ENCODE measurements at places on chromosomes 3 and 15.
A peak's percentile ranks its signal among the peaks of the same experiment; 100 is the strongest.

DNA sequence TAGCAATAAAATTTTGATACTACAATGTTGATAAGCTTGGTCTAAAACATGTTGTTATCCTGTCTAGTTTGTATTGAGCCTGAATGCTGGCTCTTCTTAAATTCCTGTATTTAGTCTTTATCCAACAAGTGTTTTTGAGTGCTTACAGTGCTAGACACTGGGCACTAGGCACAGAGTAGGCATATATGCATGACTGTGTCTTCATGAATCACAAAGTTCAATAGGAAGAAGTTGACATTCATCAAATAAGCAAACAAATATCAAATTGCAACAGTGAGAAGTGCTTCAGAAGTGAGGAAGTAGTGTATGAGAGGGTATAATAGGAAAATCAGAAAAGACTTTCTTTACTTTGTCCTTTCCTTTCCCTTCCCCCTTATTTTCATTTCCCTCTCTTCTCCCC lies 6.8 kb downstream of the CD96 start:
- H3K4me1 ChIP-seq: no peaks in the 10 kb centered on the region
- H3K36me3 ChIP-seq: no peaks in the 10 kb centered on the region
- DNase-seq: no peak
- H3K27me3 ChIP-seq: no peaks in the 10 kb centered on the region

GRCh38 chr3:58008141-58009025 lies at the start of gene FLNB:
TSS of gene FLNB (plus strand) at chr3:58008422. CDS start at chr3:58008565, 143 bp downstream.
- DNase-seq: peak; percentile 53
- no peaks in the 10 kb centered on the region for H3K36me3 ChIP-seq
- H3K27me3 ChIP-seq: no peaks in the 10 kb centered on the region
- H3K4me1 ChIP-seq: peaks cover 35% of the 10 kb centered on the region

DNA sequence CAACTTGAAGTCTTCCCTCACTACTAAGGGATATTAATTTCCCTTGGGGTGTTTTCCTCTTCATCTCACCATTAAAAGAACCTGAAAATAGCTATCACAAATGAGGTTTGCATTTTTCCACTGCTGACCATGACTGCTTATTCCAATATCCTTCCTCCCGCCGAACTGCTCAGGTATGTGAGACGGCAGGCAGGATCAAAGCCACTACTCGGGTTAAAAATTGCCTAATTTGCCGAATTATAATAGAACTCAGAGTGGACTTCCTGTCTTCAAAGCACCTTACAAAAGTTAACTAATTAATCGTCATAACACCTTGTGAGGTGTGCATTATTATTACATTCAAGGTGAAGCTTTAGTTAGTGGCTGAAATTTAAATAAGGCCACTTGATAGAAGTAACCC lies 655.2 kb upstream of the ADAMTS9 start:
- DNase-seq: no peak
- no peak overlapping the region for H3K27ac ChIP-seq
- no peaks in the 10 kb centered on the region for H3K4me1 ChIP-seq
- H3K4me3 ChIP-seq: no peak overlapping the region
- H3K27me3 ChIP-seq: no peaks in the 10 kb centered on the region
- H3K36me3 ChIP-seq: no peaks in the 10 kb centered on the region

DNA sequence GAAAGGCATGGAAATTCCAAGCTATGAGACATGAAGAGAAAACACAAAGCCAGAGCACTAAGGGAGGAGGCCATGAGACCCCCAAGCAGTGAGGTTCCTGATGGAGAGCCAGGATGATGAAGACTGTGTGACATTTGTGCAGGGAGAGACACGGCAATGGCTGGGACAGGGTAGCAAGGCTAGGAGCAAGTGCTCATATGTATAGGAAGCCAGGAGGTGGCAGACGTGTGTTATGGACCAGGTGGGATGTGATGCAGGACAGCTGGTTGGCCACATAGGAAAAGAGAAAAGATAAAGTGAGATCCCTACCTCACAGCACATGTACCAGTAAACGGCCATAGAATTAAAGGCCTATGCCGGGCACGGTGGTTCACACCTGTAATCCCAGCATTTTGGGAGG lies 112.7 kb downstream of the APBA2 start:
- DNase-seq: no peak
- no peaks in the 10 kb centered on the region for H3K27me3 ChIP-seq
- peaks cover 31% of the 10 kb centered on the region for H3K4me1 ChIP-seq
- no peak overlapping the region for H3K27ac ChIP-seq
- no peak overlapping the region for H3K4me3 ChIP-seq

- no peak overlapping the region for H3K27ac ChIP-seq
- H3K36me3 ChIP-seq: peaks cover 10% of the 10 kb centered on the region
- no peak for DNase-seq
- no peak overlapping the region for H3K4me3 ChIP-seq
- peaks cover 14% of the 10 kb centered on the region for H3K4me1 ChIP-seq
These were observed 58.5 kb downstream of the ST8SIA2 start for GRCh38 chr15:92452143-92452542.

GRCh38 chr15:95850837-95851236 lies 479.7 kb upstream of the NR2F2 start:
- no peak overlapping the region for H3K4me3 ChIP-seq
- H3K4me1 ChIP-seq: no peaks in the 10 kb centered on the region
- DNase-seq: no peak
- H3K27me3 ChIP-seq: no peaks in the 10 kb centered on the region

GRCh38 chr3:75171630-75172230 lies 492.4 kb upstream of the FRG2C start:
- DNase-seq: peak; percentile 74
- H3K4me3 ChIP-seq: no peak overlapping the region
- no peak overlapping the region for H3K27ac ChIP-seq

DNA sequence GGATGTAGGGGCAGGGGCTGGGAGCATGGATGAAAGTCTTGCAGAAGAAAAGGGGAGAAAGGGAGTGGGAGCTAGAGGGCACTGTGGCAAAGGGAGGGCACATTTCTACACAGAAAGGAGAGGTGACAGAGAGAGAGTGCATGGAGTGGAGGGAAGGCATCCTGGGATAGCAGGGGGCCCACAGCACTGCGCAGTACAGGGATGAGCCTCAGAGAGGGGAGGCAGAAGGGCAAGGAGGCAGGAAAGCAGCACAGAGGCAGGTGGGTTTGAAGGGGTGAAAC lies 5.4 kb downstream of the STOML1 start:
- no peak overlapping the region for H3K4me3 ChIP-seq
- no peak for DNase-seq
- peaks cover 55% of the 10 kb centered on the region for H3K4me1 ChIP-seq

DNA sequence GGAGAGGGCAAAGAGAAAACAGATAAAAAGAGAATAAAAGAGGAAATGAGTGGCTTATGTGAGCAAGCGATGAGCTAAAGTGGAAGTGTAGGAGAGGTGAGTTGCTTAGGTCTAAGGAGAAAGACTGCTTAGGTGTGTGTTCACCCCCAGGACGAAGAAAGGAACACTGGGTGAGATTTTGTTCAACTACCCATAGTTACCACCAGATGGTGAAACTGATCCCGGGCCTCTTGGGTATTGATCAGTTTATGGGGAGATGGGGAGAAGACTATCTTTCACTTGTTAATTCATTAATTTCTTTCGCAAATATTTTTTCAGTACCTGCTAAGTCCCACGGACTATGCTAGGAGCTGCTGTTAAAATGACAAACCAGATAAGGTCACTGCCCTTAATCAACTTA lies 33.9 kb downstream of the GAP43 start:
- peak overlapping the region; percentile 96 for H3K27ac ChIP-seq
- H3K4me1 ChIP-seq: peaks cover 20% of the 10 kb centered on the region
- H3K36me3 ChIP-seq: no peaks in the 10 kb centered on the region
- H3K27me3 ChIP-seq: no peaks in the 10 kb centered on the region
- DNase-seq: no peak
- H3K4me3 ChIP-seq: no peak overlapping the region

DNA sequence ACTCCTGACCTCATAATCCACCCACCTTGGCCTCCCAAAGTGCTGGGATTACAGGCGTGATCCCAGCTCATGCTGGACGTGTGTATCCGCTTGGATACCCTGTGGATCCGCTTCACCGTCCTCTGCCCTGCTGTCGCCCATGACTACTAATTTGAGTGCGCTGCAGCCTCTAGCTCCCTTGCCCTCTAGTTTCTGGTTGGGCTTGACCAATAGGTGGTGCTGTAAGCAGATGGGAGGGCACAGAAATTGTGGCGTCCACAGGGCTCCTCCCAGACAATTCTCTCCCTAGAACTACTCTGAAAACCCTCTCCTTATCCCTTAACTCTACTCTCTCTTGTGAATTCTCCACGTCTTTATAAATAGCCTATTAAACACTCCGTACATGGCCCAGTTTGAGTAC lies 36.2 kb downstream of the ZPLD1 start:
- no peak for DNase-seq
- no peak overlapping the region for H3K4me3 ChIP-seq
- H3K4me1 ChIP-seq: no peaks in the 10 kb centered on the region
- no peaks in the 10 kb centered on the region for H3K36me3 ChIP-seq
- no peak overlapping the region for H3K27ac ChIP-seq

- H3K36me3 ChIP-seq: no peaks in the 10 kb centered on the region
- no peaks in the 10 kb centered on the region for H3K27me3 ChIP-seq
- peak overlapping the region; percentile 86 for H3K27ac ChIP-seq
- peaks cover 41% of the 10 kb centered on the region for H3K4me1 ChIP-seq
- DNase-seq: peak; percentile 74
These were observed 10.5 kb downstream of the ISG20 start for GRCh38 chr15:88649286-88649733.

GRCh38 chr15:27570746-27571145 lies 528.4 kb downstream of the OCA2 start:
- no peak overlapping the region for H3K4me3 ChIP-seq
- peaks cover 7% of the 10 kb centered on the region for H3K4me1 ChIP-seq
- no peak overlapping the region for H3K27ac ChIP-seq
- H3K27me3 ChIP-seq: no peaks in the 10 kb centered on the region
- DNase-seq: no peak
- no peaks in the 10 kb centered on the region for H3K36me3 ChIP-seq

DNA sequence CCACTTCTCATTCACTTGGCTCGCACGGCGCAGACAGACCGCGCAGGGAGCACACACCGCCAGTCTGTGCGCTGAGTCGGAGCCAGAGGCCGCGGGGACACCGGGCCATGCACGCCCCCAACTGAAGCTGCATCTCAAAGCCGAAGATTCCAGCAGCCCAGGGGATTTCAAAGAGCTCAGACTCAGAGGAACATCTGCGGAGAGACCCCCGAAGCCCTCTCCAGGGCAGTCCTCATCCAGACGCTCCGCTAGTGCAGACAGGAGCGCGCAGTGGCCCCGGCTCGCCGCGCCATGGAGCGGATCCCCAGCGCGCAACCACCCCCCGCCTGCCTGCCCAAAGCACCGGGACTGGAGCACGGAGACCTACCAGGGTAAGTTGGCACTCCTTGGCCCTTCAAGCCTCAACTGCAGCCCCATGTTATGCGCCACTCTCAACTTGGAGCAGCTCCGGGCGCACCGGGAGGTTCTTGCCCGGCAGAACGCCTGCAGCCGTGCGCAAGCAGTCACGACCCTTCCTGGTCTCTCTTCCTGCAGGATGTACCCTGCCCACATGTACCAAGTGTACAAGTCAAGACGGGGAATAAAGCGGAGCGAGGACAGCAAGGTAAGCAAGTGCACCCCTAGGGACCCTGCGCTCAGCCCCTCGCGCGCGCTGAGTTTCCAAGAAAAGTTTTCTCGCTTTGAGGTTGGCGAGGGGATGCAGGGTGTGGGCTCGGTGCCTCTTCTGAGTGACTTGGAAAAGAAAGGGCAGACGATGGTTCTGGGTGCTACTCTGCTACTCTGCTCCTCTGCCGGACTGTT lies at the start of gene BHLHE40:
Gene BHLHE40 (plus strand): TSS at position 10 of the 801 bp plus-strand sequence. CDS start 282 bp downstream, at position 292.
- DNase-seq: peak; percentile 68
- peaks cover 25% of the 10 kb centered on the region for H3K27me3 ChIP-seq
- peaks cover 15% of the 10 kb centered on the region for H3K36me3 ChIP-seq
- peak within 1 kb of the TSS; percentile 86 for H3K4me3 ChIP-seq

DNA sequence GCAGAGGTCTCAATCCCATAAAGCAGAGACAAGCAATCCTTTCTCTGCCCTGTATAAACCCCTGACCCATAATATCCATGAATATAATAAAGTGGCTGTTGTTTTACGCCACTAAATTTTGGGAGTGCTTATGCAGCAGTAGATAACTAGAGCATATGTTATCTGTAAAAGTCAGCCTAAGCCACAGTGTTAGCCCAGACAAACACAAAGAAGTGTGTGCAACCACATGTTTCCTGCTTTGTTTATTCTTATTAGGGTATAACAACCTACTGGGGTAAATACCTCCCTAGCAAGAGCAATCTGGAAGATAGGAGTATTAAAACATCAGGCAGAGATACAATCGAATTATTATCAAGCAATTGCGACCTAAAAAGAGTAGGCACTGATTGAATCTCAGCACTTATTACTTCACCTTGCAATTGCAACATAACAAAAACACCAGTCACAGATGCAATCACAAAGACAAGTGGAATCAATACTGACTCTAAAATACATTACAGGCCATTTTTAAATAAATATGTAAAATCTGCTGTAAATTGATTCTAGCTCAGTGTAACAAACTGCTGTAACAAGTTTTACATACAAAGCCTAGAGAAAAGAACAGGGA lies 94.6 kb upstream of the UBE2E2 start:
- no peaks in the 10 kb centered on the region for H3K36me3 ChIP-seq
- DNase-seq: no peak
- H3K4me1 ChIP-seq: peaks cover 3% of the 10 kb centered on the region
- no peak overlapping the region for H3K27ac ChIP-seq

DNA sequence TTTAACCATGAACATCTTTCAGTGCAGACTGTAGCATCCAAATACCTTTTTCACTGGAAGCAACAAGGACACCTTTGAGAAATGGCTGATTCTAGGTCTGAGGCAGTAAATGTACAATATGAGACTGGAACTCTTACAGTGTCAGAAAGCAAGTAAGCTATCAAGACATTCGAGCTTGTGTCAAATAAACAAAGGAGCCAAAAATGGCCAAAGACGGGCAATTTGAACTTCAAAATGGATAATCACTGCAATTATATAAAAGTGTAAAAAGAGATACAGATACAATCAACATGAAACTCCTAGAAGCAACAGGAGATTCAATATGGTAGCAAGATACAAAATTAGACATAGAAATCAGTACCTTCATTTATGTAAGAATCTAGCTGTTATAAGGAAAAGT lies 138.5 kb upstream of the CCDC54 start:
- no peak overlapping the region for H3K27ac ChIP-seq
- no peak for DNase-seq
- H3K4me3 ChIP-seq: no peak overlapping the region
- no peaks in the 10 kb centered on the region for H3K27me3 ChIP-seq
- H3K36me3 ChIP-seq: no peaks in the 10 kb centered on the region
- peaks cover 9% of the 10 kb centered on the region for H3K4me1 ChIP-seq
